ENCODE measurements at places on chromosomes 4 and X. TPM values are rescaled to one million over a fixed set of nuclear protein-coding genes. Genes with fewer than 3 reads are reported as not detected.

Gene RTL9
- not detected for total RNA-seq

Gene ACE2
- 0.10 TPM for total RNA-seq

Gene AMTN
- total RNA-seq = not detected

Gene CT45A10
- total RNA-seq = not detected

Gene HSFX4
- not detected for total RNA-seq

Gene CT45A1
- not detected for total RNA-seq

Gene SMIM31
- not detected for total RNA-seq

Gene RNF128
- not detected for total RNA-seq

DNA sequence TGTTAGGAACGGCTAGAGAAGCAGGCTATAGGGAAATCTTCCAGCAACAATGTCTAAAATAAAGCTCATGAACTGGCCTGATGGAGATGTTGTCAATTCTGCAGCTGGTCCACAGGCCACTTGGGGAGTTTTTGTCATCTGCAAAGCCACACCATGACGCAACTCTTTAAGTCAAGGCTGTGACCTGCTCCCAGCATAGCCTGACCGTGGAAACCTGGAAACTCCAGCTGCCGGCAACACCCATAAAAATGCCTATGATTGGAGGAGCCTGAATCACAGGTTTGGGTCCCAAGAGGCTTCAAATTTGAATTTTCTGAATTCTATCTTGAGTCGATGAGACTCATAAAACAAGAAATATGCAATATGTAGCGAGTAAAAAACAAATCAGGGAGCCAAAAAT is 969.2 kb upstream of the PRKX start:
- DNase-seq = no peak

GRCh38 chrX:126485409-126485808 is 67.2 kb downstream of the DCAF12L1 start:
- DNase-seq = no peak

- no peak for DNase-seq
These were observed 1.1 kb downstream of the RNF150 start for GRCh38 chr4:141132072-141132708.

Gene KIF4A
- 23.9 TPM for total RNA-seq

- DNase-seq = no peak
These were observed 233.9 kb upstream of the CXXC4 start for GRCh38 chr4:104728380-104729122.

DNA sequence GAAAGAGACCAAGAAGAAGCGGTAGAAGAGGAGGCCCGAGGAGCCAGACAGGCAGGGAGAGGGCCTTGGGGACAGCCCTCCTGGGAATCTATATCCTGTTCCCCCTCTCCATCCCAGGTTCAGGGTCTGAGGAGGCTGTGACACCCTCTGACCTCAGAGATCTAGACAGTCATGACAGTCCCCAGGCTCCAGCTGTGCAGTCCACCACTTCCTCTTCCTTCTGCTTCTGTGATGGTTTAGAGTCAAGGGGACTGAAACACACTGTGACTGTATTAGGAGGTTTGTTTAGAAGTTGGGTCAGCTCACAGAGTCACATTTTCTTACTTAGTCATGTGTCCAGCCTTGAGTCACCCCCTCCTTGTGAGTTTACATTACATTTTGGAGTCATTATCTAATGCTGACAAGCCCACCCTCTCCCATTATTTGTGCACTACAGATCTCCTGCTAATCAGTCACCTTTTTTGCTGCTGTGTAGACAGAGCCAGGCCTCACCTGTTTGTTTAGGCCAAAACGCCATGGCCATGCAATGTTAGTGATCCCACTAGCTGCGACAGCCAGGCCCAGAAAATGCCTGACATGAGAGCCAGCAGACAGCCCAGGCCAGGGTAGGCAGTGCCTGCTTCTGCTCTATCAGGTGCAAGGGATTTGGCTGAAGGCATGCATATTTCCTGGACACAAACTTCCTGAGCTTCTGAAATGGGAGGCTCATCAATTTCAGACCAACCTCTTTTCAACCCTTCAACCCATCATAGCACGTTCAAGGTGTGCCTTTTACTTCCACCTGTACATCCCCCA is 26.0 kb downstream of the MANBA start:
- DNase-seq = no peak

All from activated naive CD8-positive, alpha-beta T cell treated with anti-CD3 and anti-CD28 coated beads for 36 hours (primary cell).